ENCODE measurements at places on chromosomes 3 and 15. TPM values are rescaled to one million over a fixed set of nuclear protein-coding genes. Genes with fewer than 3 reads are reported as not detected.

Gene GREM1
- 1.0 TPM for total RNA-seq

Gene CHRM5
- total RNA-seq, result not detected

Gene P2RY1
- 0.33 TPM for total RNA-seq

Gene TPRG1
- total RNA-seq, result 8.2 TPM

Gene C3orf49
- not detected for total RNA-seq

Gene C2CD4A
- total RNA-seq, result not detected

Gene SCAANT1
- not detected for total RNA-seq

Gene CHRNA7
- not detected for total RNA-seq

Gene FRMD4B
- 7.1 TPM for total RNA-seq

Gene RLBP1
- not detected for total RNA-seq

Gene OIP5
- 0.58 TPM for total RNA-seq

Gene CDC25A
- total RNA-seq, result 0.44 TPM

Gene TMEM40
- total RNA-seq, result not detected

Gene KBTBD8
- total RNA-seq, result 6.0 TPM

Gene GP9
- not detected for total RNA-seq

Gene IL12A
- 0.64 TPM for total RNA-seq

Gene ACTL6A
- total RNA-seq, result 62.7 TPM

Gene SLC24A5
- total RNA-seq, result not detected

Gene CEP97
- 11.5 TPM for total RNA-seq

Gene MINAR1
- 0.42 TPM for total RNA-seq

Gene CCR9
- 2.1 TPM for total RNA-seq

Gene NANOGP8
- not detected for total RNA-seq

Gene FRMD5
- 0.09 TPM for total RNA-seq

Gene DYNLT2B
- total RNA-seq, result 8.2 TPM

Gene GOLGA8S
- 0.30 TPM for total RNA-seq

Gene SYNPR
- total RNA-seq, result not detected

Gene ARPIN
- 0.09 TPM for total RNA-seq

Gene ISLR
- total RNA-seq, result not detected

Gene C3orf38
- 26.8 TPM for total RNA-seq

Gene USP50
- total RNA-seq, result not detected

Gene GOLGA6A
- total RNA-seq, result 0.13 TPM

Gene SLC9C1
- total RNA-seq, result not detected

Gene ANKRD34C
- total RNA-seq, result not detected

Gene ASB14
- total RNA-seq, result not detected

Gene REC114
- not detected for total RNA-seq

Gene ZCWPW2
- 0.35 TPM for total RNA-seq

Gene GOLGA8N
- total RNA-seq, result 18.1 TPM

Gene C3orf70
- total RNA-seq, result not detected

Gene SUSD5
- not detected for total RNA-seq

Gene GHSR
- not detected for total RNA-seq

Gene PDZRN3
- not detected for total RNA-seq

Gene FEZF2
- total RNA-seq, result not detected

Gene VWA5B2
- total RNA-seq, result not detected

Gene OXNAD1
- total RNA-seq, result 101 TPM

Gene PLS1
- 1.8 TPM for total RNA-seq

Gene CFAP92
- 0.26 TPM for total RNA-seq

Gene ANKUB1
- not detected for total RNA-seq

Gene IQCF5
- not detected for total RNA-seq

Gene CADPS
- 0.49 TPM for total RNA-seq

Gene CCR1
- 0.56 TPM for total RNA-seq
